Anterior cingulate cortex (tissue), 58 donors: ENCODE measurements at places on chromosomes 4 and X.
A peak's percentile ranks its signal among the peaks of the same experiment; 100 is the strongest.

DNA sequence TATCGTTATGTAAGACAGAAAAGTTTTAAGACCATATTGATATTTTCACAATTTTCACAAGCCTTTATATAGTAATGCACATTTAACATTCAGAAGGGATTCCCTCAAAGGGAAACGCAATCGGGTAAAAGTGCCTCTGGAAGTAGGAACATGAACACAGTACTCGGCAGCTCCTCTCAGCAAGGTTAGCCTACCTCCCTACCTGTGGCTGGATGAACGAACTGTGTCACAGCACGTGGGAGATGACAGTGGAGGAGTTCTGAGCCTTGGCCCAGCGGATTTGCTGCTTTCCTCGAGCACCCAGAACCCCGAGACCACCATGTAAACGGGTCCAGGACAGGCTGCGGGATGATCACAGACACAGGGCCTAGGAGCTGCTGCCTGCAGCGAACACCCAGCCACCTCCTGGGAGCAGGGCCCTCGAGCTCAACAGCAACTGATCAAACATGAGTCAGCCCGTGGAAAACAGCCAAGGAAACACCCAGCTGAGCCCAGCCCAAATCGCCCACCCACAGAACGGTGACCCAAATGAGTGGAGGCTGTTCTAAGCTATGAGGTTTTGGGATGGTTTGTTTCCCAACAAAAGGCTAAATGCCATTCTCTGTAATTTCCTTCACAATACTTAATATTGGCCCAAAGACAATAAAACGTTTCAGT is 30.4 kb downstream of the FAT1 start:
- DNase-seq: no peak

GRCh38 chr4:186260117-186260503 is 5.9 kb upstream of the F11 start:
- no peak for DNase-seq

GRCh38 chr4:144705601-144706590 is 59.9 kb downstream of the HHIP start:
- DNase-seq: no peak

DNA sequence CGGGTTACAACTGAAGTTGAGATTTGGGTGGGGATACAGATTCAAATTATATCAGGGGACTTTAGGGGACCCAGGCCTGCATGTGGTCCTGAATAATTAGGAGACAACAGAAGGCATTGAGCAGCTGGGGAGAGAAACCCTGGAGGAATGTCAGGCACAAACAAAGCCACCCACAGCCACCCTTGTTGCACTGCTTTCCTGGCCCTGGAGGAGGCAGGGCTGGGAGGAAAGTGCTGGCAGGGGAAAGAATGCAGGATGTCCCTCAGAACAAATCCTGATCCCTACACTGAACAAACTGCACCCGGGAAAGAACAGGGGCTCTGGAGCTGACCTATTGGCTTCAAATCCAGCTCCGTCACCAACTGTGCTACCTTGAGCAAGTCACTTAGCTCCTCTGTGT is 214.1 kb upstream of the ATP6AP2 start:
- no peak for DNase-seq

GRCh38 chr4:40150932-40151331 is 45.9 kb upstream of the RHOH start:
- no peak for DNase-seq

GRCh38 chrX:10156199-10157031 is at the start of gene CLCN4:
TSS of gene CLCN4 (plus strand) at chrX:10156975. CDS start at chrX:10185033, 28,058 bp downstream.
- DNase-seq: peak; percentile 58

- no peak for DNase-seq
Observed at GRCh38 chrX:56744996-56745395, 16.0 kb downstream of the NBDY start.

DNA sequence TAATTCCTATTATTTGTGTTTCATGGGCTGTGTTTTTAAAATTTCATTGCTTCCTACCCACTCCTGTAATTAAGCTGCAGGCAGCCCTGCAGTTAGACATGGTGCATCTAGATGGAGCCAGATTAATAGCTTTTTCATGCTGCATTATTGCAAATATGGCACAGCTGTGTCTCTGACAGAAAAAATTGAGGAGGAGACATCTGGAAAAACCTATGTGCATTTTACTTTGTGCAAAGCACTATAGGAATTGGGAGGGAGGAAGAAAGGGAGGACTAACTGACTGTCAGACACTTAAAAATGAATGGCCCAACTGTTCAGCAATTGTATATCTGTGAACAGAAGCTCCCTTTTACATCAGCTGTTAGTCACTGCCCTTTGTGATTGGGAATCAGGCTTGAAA is 8.1 kb upstream of the RPGR start:
- DNase-seq: no peak

DNA sequence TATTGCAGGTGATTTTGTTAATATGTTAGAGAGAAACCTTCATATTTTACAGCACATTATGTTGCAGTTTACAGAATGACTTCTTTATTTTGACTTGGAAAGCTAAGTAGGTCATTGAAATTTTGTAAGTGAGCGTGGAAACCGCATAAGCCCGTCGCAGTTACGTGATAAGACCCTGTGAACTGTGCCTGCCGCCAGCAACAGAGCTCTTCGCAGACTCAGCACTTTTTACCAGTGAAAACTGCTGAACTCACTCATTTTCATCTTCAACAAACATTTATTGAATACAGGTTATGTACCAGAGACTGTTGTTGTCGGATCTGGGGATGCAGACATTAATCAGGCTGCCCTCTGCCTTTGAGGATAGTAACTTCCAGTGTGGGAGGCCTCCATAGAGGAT is 355.7 kb downstream of the HS3ST1 start:
- no peak for DNase-seq

GRCh38 chr4:186557061-186557460 is 1.7 kb upstream of the MTNR1A start:
- no peak for DNase-seq

DNA sequence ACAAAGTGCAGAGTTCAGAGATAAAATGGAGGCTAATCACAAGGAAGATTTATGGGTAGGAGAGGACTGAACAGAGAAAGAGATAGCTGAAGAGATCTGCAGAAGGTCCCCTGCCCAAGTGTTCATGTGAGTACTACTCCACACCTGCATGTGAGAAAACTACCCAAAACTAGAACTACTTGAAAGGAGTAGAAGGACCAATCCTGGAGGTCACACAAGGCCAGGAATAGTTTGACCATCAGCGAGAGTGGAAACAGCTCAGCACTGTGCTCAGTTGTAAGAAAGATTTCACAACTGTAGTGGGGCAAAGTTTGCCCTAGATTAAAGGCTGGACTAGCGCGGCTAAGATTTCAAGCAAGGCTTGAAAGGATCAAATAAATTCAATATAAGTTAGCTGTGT is 422.7 kb upstream of the LCORL start:
- DNase-seq: no peak

GRCh38 chr4:156113138-156113765 is 159.6 kb upstream of the CTSO start:
- no peak for DNase-seq

DNA sequence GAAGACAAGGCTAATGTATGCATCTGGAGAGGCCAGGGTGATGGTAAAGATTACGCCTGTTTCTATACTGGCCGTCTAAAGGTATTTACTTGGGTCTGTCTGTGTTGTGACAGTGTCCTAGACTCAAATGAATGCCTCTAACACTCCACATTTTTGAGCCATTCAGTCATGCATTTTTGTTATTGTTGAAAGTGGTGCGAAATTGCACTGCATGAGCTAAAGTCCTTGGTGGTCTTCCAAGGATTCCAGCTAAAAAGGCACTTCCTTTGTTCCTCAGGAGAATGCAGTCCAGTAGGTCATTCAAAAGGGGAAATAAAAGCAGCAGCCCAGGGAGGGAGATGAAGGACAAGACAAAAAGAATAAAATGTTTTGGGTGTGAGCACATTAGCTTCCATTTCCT is 3.0 kb downstream of the GPC4 start:
- no peak for DNase-seq

- no peak for DNase-seq
Observed at GRCh38 chrX:20472148-20472547, 205.4 kb upstream of the RPS6KA3 start.

DNA sequence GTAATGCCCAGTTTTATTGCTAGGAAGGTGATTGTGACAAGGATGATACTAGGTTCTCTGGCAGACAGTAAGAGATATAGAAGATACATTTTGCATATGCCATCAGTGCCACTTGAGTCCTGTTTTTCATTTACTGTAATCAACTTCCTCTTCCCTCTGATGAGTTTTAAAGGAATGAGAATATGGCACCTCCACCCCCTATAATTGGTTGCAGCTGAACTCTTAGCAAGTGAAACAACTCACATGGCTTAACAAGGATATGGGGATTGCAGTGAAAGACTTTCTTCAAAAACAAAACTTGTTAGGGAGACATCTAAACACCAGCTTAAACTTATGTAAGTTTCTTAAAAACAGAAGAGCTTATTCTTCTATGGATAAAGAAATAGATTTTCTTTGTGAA is 90.0 kb downstream of the AREG start:
- DNase-seq: no peak

GRCh38 chr4:66949419-66949818 is 595.9 kb downstream of the CENPC start:
- DNase-seq: no peak

DNA sequence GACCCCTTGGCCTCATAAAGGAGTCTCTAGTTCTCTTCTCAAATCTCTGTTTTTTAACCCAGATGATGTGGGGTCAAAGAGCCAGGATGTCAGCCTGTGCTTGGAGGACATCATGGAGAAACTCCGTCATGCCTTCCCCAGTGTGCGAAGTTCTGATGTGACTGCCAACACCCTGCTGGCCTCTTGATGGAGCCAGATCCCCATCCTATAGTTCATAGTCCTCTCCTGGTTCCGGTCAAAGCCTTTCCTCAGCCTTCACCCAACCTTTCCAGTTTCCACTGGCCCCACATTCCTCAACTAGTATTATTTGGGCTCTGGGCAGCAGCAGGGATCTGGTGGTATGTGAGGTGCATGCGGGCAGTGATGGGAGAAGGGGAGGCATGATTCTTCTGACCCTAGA is 30.7 kb downstream of the TAF7L start:
- DNase-seq: no peak
